Fibroblast of upper back skin (primary cell): ENCODE measurements at places on chromosomes 7 and 10.

GRCh38 chr7:22435105-22435504 is 64.9 kb downstream of the STEAP1B start:
- DNase-seq = no peak

GRCh38 chr10:59580026-59580863 is 129.4 kb downstream of the SLC16A9 start:
- DNase-seq = peak; percentile 57

DNA sequence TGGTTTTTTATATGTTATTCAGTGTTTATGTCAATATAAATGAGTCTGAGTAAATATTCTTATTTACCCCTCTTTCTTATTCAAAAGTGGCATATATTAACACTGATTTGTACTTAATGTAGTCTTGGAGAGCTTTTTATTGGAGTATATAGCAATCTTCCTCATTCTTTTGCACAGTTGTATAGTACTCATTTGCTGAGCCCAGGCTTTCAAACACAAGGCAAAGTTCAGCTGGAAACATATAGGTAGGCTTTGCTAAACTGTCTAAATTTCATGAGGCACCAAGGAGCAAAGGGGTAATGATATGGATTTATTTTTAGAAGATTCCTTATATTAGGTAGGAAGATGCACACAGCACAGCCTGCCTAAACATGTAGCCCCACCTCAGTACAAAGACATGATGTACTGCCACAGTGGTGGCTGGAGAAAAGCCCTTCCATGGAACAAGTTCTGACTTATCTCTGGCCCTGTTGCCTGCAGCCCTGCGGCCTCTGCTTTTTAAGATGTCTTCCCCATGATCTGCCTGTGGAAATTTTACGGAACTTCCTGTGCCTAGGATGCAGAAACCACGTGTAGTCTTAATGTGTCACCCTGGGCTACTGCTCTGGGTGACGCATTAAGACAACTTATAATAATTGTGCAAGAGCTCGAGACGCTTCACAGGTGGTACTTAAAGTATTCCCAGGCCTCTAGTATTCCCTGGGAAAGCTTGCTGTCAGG is 9.6 kb upstream of the PDCD4 start:
- DNase-seq = no peak

GRCh38 chr10:89153971-89154370 is 53.1 kb downstream of the CH25H start:
- DNase-seq = peak; percentile 25

- no peak for DNase-seq
Measured at GRCh38 chr10:1776127-1776662, 38.9 kb upstream of the ADARB2 start.

DNA sequence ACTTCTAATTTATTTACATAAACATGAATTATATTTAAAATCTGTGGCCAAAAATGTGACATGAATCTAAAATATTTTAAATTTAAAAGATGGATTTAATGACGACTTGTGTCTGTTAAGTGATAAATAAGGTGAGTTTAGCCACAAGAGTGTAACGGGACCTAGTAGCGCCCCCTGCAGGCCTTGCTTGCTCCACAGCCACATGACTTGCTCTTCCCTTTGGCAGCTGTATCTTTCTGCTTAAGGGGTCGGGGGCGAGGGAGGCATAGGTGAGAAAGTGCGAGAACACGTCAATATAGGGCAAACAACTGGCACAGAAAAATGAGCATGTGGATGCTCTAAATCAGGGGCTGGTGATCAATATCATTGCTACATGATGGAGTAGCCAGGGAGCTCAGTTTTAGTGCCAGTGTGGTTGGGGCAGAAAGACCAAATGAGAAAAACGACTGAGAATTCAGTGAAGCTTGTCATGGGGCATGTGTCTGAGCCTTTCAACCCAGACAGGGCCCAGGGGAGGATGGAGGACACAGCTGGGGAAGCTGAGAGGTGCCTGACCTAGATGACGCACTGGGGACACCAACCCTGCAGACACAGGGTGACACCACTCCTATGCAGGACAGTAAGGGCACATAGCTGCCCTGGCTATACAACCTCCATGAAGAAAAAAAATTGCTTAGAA is 49.8 kb downstream of the PAXIP1 start:
- peak; percentile 7 for DNase-seq

DNA sequence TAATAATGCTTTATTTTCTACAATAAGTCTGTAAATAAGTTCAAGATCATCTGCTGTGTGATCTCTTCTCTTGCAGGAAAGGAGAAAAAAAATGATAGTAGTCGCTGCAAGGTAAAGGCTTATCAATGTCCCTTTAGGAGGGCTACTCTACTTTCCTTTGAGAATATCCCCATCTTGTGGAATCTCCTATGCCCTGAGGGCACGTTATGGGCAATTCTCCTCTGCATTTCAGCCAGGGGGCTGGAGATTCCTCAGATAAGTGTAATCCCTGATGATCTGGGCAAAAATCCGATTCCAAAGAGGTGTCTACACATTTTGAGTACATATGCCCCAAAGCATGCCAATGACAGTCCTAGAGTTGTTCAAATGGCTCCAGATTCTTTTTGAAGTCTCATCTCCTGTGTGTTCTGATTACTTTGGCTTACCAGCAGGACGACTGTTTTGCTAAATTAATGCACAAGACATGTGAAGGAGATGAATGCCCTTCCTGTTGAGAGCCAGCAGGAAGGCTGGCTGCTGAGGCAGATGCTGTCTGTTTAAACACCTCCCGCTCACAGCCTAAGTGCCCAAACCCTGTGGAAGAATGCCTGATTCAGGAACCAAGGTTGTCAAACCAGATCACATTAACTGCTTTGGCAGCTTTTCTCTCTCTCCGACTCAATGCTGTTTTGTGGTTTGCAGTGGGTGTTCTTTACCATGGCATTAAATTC is 171.2 kb upstream of the COL1A2 start:
- DNase-seq = peak; percentile 69
